Heart left ventricle (tissue), 16 donors: ENCODE measurements at places on chromosomes 5 and 9. TPM values are rescaled to one million over a fixed set of nuclear protein-coding genes. Genes with fewer than 3 reads are reported as not detected.

DNA sequence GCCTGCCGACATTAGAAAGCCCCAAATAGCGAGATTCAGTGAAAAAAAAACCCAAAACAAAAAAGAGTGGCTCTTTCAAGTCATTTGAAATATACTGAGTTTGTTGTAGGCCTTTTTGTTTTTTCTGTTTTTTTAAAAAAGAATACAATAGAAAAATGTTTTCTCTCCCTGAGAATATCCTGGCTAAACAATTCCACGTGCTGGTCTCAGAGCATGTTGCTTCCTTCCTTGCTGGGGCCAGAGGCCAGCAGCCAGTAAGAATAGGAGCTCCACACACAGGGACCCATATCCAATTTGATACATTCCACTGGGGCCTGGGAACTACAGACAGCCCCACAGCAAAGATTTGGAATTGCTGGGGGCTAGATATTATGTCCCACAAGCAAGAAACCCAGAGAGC, 191.4 kb downstream of the HSPA4 start:
- DNase-seq, result no peak

GRCh38 chr9:78396087-78396486, 99.2 kb downstream of the PSAT1 start:
- no peak for DNase-seq

DNA sequence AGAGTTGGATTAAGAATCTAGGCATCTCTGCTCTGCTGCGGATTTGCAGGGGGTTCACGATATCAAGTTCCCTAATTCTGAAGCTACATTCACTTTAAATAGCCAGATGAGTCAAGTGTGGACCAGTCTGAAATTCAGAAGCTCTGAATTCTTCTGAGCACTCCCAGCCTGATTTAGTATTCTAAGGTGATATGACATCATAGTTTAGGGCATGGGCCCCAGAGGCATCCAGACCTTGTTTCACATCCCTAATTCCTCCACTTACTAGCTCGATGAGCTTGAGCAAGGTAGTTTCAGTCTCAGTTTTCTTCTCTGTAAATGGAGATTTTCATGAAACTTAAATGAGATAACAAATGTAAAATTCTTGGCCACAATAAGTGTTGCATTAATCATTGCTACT, 65.2 kb downstream of the TMEM167A start:
- no peak for DNase-seq

DNA sequence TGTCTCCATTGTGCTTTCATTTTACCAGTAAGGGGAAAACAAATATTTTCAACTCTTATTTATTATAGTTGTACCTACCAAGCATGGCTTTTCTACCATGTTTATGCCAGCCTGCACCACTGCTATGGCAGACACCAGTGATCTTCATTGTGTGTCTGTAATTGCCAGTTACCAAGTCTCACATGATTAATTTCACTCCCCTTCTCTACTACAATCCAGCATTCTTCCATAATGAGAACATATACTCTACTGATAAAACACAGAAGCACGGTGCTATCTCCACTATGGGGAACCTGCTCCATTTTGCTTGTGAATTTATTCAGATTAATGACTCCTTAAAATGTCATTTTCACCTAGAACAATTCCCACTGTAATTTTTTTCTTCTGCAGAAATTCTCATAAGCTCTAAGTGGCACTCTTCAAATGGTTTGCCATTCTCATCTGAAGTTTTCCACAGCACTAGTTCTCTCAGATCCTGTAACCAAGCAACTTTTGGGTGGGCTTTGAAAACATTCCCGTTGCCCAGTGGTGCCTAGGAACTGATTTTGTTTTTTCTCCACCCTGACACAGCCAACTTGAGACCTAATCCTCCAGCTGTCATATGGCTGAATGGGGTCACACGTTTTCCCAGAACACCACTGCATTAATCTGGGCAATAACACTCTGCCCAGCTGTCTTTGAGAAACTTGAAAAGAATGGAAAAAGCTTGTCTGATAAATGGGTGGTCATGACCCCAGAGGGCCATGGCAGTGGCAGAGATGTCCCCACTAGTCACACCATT, 222.7 kb upstream of the RASEF start:
- DNase-seq, result no peak

- DNase-seq, result no peak
Observed at GRCh38 chr5:95821110-95822021, 1.2 kb downstream of the GLRX start.

DNA sequence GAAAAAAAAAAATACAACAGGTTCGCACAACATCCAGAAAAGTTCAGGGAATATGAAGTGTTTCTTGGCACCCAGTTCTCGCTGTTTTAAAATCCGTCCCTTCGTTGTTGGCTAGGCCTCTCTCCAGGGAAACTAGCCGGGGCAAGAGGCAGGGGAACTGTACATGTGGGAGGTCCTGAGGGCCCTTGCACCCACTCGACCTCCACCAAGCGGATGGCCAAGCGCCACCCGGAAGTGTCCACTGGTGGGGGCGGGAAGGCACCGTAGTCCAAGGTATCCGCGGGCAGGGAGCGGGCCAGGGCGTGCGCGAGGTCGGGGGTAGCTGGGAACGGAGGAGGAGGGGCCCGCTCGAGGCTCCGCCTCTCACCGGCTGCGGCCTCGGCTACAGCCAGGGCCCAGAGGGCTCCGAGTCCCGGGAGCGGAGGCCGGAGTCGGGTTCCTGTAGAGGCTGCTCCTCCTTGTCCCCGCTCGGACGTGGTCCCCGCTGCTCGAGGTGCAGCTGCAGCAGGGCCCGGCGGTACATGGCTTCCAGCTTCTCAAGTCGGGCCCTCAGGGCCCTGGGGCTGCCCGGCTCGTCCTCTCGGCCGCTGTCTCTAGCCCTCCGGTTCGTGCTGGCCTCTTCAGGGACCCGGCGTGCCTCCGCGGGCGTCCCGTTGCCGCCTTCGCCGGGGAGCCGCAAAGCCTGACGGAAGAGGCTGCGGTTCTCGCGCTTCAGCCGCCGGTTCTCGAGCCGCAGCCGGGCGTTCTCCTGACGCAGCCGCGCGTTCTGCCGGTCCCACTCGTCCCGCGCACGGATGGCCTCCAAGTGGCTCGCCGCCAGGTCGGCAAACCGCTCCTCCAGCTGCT, 720 bp downstream of the TUSC1 start:
- DNase-seq, result peak; percentile 87

DNA sequence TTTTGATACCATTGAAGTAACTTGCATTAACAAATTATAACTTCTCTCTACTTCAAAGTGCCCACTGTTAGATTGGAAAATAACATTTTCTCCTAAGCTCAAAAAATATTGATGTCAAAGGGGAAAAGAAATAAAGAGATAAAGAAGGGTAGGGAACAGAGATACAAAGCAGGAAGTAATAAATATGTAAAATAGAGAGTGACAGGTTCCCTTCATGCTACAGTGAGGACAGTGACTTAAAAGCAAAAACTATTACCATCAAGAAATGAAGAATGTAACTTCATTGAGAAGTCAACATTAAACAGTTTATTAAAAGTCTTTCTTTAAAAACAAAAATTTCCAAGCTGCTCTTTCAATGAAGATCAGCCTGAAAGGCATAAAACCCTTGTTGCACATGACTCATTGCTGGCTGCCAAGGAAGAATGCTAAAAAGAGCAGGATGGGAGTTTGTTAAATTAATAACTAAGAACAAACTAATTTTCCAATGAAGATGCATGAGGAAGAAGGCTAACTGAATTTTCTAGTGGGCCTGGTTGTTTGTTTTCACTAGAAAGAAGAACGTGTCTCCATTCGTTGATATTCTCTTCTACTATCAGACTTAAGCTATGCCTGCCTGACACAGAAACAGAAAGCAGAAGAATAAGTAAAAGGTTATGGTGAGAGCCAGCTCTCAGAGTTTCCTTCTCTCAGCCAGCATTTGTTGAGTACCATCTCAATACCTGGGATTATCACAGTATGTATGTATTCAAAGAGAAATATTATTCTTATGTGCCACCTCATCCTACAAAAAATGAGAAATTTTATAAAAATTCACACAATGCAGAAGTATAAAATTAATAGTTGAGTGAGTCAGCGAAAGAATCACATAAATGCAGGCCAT, 197.8 kb upstream of the NREP start:
- DNase-seq, result no peak

DNA sequence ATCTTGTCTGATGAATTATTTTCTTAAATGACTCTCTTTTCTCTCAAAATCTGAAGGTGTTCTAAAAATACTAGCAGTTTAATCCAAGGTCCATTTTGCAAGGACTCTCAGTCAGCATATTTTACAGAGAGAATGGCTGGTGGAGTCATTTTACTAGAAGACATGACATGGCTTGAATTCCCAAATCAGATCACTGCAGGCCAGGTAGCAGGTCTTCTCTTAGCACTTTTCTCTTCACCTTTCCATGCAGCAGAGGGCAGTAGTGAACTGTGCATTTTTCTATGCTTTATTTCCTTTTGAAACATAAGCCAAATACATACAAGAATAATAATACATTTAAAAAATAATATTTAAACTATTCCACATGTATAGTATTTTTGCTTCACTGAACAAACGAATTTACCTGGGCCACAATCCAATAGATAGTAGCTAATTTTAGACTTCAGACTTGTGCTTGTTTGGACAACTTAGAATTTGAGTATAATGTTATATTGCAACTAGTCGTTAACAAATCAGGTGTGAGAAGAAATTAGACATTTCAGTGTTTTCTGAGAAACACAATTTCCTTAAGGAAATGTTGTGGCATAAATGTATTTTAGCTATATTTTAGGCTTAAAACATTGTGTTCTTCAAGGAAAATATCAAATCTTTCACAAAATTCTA, 289.4 kb upstream of the DAB2 start:
- DNase-seq, result no peak

- DNase-seq, result no peak
Observed at GRCh38 chr9:3447143-3447542, 78.7 kb downstream of the RFX3 start.

- DNase-seq, result no peak
Observed at GRCh38 chr9:12908895-12909294, 134.1 kb downstream of the LURAP1L start.

- no peak for DNase-seq
Observed at GRCh38 chr9:113349066-113349444, 286 bp upstream of the BSPRY start.

GRCh38 chr9:71767776-71768321, 464 bp downstream of the CEMIP2 start:
- DNase-seq, result no peak

Gene SIT1
- total RNA-seq, result not detected

Gene KLHL3
- 22.3 TPM for total RNA-seq

Gene SMIM33
- not detected for total RNA-seq

Gene LCN2
- total RNA-seq, result not detected

Gene PAEP
- not detected for total RNA-seq

Gene KIF12
- total RNA-seq, result not detected
